ENCODE measurements at places on chromosomes 11 and 22.

DNA sequence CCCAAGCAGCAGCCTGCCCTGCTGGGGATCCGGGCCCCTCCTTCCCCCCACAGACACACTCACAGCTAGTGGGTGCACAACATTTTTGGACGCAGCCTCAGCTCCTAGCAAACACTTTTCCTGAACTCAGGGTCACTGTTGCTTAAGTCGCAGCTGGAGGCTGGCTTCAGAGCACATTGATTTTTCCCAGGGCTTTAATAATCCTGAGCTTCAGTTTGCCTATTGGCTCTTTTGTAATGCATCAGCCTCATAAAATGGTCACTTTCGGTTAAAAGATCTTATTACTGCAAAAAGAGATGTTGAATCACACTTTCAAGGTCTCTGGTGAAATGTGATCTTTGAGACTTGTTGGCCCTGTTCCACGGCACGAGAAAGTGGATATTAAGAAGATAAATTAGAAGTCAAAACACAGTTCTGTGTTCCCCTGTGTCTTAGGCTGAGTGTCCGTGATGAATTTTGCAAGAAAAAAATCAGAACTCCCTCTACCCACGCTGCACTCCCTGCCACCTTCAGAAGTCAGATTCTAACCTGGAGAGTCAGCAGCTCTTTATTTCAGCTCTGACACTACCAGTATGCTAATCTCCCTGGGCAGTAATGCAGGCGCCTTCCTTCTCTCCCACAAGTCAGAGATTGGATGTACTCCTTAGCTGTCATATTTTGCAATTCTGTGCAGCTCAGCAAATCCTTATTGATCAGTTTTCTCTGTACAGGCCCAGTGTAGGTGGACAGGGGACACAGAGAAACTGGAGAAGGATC lies 158.2 kb upstream of the E2F8 start:
- peak; percentile 41 for DNase-seq

DNA sequence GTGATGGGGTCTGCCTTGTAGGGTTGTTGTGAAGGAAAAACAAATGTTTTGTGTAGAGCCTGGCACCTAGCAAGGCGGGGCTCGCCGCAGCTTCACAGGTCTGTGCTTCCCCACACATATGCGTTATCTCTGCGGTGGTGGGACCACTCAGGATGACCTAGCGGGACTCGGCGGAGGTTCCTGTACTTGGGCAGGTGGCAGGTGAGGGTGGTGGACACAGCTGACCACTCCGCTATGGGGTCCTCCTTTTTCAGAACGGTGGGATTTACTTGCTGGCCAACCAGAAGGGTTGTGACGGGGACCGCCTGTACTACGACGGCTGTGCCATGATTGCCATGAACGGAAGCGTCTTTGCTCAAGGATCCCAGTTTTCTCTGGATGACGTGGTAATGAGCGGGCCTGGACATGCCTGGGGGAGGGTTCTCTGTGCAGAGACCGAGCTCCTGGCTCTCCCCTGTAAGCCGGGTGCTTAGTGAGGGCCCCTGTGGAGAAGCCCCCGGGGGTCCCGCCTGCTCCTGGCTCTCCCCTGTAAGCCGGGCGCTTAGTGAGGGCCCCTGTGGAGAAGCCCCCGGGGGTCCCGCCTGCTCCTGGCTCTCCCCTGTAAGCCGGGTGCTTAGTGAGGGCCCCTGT lies 21.3 kb downstream of the NADSYN1 start:
- DNase-seq = no peak

GRCh38 chr11:75276186-75276585 lies 35.6 kb downstream of the TPBGL start:
- no peak for DNase-seq

DNA sequence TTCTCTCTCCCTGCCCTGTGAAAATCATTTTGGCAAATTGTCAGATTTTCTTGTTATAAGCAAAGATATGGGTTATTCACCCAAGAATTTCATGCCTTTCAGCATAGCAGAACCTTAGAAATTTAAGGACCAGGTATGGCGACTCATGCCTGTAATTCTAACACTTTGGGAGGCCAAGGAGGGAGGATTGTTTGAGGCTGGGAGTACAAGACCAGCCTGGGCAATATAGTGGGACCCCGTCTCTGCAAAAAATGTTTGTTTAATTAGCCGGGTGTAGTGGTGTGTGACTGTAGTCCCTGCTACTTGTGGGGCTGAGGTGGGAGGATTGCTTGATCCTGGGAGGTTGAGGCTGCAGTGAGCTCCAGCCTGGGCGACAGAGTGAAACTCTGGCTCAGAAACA lies 27.6 kb downstream of the APLP2 start:
- DNase-seq = no peak
